ENCODE measurements at places on chromosomes 7 and 10.

DNA sequence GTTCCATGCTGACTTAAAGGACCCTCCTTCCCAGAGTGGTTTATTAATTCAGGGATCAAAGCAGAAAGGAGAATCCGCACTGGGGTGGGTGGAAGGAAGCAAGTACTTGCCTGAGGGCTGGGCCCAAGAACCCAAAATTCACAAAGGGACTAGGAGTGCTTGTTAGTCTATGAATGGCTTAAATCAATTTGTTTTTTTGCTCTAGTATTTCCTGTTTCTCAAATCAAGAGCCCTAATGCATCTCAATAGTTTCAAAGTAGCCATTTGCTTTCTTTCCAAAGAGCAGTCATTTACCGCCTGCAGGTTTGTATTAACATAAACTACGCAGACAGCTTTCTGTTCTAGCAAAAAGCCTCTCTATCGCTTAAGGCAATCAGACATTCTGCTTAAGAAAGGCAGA, 44.2 kb upstream of the SLC35G1 start:
- DNase-seq: no peak

GRCh38 chr10:121217331-121217730, 366.2 kb downstream of the WDR11 start:
- DNase-seq: no peak

DNA sequence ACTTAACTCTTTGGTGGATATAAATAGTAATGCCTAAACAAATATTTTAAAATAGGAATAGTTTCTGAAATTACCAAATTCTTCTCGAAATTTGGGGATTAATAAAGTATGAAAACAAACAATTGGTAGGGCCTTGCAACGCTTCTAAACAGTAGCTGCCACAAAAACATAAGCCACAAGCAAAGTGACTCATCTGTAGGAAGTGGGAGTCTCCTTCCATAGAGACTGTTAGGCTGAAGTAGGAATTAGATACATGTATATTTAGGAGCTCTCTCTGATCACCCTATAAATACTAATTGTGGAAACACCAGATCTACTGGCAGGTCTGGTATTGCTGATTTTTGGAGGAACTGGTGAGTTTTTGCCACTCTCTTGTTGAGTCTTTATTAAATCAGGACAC, 5.7 kb upstream of the LMOD2 start:
- no peak for DNase-seq

DNA sequence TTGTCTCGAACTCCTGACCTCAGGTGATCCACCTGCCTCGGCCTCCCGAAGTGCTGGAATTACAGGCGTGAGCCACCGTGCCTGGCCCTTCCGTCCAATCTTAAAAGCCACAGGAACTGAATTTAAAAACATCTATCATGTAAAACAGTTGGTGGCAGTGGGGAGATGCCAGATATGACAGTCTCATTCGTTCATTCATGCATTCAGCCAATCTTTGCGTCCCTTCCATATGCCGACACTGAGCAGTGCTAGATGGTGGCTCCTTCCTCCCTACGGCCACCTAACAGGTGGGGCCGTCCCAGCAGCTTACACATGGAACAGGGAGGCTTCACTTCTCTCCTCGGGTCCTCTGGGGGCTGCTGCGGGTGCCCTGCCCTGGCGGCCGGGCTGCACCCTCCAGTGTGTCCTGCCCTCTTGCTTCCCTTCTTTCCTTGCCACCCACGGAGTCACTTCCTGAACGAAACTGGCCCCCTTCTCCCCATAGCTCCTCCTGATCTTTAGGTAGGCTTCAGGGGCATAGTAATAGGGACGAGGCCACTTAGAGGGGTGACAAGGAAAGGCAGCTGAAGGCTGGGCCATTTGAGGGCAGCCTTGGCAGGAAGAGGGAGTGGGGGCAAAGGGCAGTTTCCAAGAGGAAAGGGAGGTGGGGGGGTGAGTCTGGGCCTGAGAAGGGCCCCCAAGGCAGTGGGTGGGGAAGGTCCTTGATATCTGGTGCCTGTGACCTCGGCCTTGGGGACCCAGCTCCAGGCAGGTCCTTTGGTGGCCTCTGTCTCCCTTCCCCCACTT, 53.8 kb downstream of the PROSER2 start:
- DNase-seq: no peak

DNA sequence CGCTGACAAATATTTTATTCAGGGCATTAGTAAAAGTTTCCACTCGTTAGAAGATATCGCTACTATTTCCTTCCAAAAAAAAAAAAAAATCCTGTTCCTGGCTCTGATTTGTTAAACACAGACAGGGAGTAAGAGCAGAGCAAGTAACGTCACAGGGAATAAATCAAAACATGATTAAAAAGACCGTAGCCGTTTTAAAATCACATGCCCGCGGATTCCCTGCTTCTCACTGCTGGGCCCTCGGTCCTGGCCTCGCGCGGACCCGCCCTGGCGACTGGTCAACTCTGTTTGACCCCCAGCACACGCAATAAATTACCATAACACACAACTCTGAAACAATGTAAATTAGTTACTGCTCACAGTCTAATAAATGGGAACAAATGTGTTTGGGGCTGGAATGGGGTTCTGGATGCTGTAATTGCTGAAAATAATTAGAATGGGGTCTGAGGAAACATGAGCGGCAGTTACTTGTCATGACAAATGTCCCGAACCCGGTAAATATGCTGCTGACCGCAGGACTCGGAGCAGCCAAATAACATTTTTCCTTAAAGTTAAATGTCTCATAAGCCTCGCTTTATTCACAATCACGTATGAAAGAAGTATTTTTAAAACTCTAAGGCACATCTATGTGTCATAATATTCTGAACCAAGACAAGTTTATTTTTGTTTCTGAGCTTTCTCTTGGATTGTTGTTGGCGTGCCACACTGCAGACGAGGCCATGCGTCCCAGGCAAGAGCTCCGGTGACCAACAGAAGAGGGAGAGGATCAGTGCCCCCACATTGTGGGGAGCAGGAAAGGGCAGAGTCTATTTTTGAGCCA, 17.9 kb downstream of the EBF3 start:
- no peak for DNase-seq

Data from stimulated activated CD4-positive, alpha-beta T cell treated with anti-CD3 and anti-CD28 coated beads, Interleukin-1b, Interleukin-23, amount 100 ng/mL, for 1 hour (primary cell).